ENCODE measurements at places on chromosomes 5 and 9.

DNA sequence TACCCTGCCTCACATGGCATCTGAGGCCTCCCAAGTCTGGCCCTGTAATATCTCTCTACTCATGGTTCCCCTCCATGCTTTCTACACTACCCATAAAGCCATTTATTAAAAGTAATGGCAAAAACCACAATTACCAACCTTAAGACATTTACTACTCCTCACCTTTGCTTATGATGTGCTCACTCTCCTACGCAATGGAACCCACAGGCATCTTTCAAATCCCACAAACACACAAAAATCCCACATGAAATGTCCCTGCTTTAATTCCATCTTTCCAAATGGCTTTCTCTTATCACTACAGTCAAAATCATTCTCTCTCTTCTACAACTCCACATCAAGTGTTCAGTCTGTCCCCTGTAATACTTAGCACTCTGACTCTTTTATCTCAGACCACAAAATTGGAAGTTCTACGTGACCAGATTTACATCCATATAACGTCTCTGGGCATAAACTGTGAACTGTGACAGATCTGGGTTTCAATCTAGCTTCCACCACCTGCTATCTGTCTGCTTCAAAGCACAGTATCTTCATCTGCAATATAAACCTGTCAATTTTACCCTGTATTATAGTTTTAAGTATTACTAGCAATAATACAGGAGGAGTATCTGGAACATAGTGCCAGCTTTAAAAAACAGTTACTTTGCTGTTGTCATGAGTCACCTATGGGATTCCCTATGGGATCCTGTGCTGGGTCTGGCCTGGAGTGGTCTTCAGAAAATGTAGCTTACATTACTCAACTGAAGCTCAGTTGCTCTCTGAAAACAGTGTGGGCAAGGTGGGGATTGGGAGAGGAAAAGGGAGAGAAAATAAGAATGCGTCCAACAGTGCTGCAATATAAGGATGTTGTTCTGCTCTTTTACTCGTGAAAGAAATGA, 137.1 kb upstream of the TRIM32 start:
- DNase-seq, result peak; percentile 63

- DNase-seq, result no peak
Observed at GRCh38 chr9:119834064-119834620, 464.9 kb upstream of the BRINP1 start.

GRCh38 chr9:89956331-89956730, 351.5 kb downstream of the GADD45G start:
- no peak for DNase-seq

GRCh38 chr9:75890472-75891276, at the start of gene PCSK5:
Gene PCSK5, plus strand, starts transcription at chr9:75890673. Its CDS starts 509 bp downstream, at chr9:75891182.
- peak; percentile 89 for DNase-seq

DNA sequence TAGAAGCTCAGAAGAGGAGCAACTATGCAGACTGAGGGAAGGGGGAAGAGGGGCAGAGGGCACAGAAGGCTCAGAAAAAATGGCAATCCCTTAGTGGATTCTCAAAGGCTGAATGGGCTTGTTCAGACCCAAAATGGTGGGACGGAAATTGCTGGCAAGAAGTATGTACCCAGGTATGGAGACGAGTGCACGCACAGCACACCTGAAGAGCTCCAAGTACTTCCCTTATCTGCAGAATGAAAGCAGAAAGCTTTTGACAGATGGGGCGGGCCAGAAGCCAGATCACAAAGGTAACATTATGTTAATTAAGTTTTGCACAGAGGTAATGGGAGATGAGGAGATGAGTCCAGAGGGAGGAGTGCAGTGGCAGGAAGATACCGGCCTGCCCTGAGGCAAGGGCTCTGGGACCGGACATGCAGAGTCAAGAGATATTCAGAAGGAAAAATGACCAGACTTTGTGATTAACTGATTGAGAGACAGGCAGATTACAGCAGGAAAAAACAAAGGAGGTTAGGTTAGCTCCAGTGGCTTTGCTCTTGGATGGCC, 138.1 kb upstream of the PIK3R1 start:
- no peak for DNase-seq

DNA sequence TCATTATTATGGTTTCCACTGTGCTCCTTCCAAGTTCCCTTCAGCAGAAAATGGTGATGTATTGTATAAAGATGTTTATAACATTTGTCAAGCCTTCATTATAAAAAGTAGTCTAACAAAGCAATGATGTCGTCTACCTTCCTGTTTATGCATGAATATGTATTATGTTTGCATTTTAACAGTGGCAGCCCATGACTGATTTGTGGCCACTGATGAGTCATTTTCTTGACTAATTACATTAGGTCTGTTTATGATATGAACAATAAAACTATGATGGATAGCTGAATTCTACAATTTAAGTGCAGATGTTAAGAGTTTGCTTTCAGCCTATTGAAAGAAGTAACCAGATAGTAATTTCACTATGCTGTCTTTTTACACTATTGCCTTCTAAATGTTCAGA, 75.4 kb upstream of the ADAMTS19 start:
- DNase-seq, result peak; percentile 20

DNA sequence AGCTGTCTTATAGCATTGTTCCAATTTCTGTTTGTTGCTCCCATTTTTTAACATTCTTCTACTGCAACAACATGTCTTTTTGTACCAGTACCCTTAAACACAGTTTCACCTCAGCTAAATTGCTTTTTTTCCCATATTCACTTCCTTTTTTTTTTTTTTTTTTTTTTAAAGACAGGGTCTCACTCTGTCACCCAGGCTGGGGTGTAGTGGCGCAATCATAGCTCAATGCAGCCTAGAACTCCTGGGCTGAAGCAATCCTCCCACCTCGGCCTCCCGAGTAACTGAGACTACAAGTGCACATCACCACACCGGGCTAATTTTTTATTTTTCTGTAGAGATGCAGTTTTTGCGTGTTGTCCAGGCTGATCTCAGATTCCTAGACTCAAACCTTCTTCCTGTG, 161.3 kb downstream of the NIPBL start:
- DNase-seq, result no peak

DNA sequence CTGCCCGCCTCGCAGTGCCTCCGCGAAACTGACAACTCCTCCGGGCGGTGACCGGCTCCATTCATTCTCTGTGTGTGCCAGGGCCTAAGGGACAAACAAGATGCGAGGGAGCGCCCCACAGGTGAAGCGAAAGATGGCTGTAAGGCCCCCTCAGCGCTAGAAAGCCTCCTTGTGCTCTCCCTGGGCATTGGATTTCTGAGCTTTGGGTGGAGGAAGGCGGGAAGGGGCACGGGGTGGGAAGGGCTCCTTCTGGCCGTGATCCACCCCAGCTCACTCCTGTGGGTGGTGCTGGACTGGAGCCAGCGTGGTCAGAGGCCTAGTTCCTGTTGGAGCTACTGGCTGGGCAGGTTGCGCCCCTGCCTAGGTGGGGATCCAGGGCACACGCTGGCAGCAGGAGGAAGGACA, 943 bp downstream of the GALNT12 start:
- no peak for DNase-seq

DNA sequence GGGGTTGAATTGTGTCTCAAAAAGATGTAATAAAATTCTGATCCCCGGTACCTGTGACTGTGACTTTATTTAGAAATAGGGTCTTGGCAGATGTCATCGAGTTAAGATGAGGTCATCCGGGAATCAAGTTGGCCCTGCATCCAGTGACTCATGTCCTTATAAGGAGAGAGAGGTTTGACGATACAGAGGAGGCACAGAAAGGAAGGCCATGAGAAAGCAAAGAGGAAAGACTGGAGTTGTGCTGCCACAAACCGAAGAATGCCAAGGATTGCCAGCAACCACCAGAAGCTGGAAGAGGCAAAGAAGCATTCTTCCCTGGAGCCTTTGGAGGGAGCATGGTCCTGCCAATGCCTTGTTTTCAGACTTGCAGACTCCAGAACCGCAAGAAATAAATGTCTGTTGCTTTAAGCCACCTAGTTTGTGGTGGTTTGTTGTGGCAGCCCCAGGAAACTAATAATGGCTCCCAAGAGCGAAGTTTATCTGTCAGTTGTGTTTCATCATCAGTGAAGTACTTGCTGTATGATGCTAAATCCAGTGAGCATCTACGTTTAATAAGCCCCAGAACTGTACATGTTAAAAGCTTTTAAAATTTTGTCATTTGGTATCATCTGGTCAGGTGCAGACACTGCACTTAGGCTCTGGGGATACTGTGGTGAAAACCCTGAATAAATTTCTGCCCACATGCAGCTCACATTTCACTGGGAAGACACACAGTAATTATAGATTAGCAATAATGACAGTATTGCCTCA, 114.8 kb downstream of the TLE4 start:
- DNase-seq, result peak; percentile 93

DNA sequence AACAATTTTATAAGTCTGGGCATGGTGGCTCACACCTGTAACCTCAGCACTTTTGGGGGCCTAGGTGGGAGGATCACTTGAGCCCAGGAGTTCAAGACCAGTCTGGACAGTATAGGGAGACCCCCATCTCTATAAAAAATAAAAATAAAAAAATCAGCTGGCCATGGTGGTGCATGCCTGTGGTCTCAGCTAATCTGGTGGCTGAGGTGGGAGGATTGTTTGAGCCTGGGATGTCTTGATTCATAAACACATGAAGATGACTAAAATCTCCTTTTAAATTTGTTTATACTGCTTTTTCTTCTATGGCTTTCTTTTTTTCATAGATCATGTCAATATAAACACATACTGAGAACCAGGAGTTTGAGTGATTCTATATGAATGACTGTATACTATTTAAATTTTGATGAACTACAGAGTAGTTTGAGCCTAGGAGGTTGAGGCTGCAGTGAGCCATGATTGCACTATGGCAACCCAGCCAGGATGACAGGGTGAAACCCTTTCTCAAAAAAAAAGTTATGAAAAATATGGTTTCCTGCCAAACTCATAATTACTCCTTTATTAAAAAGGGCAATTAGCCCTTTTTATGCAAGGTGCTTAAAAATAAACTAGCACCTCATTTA, 14.2 kb downstream of the RIC1 start:
- DNase-seq, result no peak

DNA sequence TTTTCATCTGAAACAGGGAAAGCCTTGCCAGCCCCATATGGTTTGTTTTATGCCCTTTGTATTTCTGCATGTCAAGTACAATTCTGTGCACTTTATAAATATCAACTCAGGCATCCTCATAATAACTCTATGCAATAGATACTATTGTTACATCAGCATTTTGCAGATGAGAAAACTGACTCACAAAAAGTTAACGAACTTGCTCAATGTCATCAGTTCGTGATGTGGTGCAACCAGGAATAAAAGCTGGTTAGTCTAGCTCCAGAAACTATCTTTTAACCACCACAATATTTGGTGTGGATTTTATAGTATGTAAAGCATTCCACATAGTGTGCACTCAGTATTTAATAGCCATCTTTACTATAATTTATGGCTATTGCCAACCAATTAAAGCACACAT, 134.9 kb downstream of the MRPS30 start:
- DNase-seq, result no peak

GRCh38 chr5:13992795-13993194, 48.3 kb upstream of the DNAH5 start:
- no peak for DNase-seq
